Bladder microvascular endothelial cell (primary cell): ENCODE measurements at places on chromosomes 4 and X. TPM values are rescaled to one million over a fixed set of nuclear protein-coding genes. Genes with fewer than 3 reads are reported as not detected.

The UGT2B15 gene
- not detected in 2 replicates for total RNA-seq

The TMSB15C gene
- 2.8 and 8.8 TPM in 2 replicates for total RNA-seq

The GASK1B gene
- 165 and 168 TPM in 2 replicates for total RNA-seq

The GPR50 gene
- total RNA-seq = not detected in 2 replicates

The TMPRSS11A gene
- not detected in 2 replicates for total RNA-seq

The USP27X gene
- 2.1 and 4.4 TPM in 2 replicates for total RNA-seq

The CYSLTR1 gene
- 0.81 TPM in 1 of 2 replicates, not detected in the other for total RNA-seq

The GC gene
- total RNA-seq = not detected in 2 replicates

The SRPX2 gene
- total RNA-seq = 6.8 and 59.6 TPM in 2 replicates

The SMIM9 gene
- total RNA-seq = not detected in 2 replicates

The ZCCHC18 gene
- total RNA-seq = 2.4 and 4.6 TPM in 2 replicates
